Posterior cingulate gyrus (tissue), 11 donors: ENCODE measurements at places on chromosomes 7 and 10.

GRCh38 chr7:18457832-18458231 is 37.7 kb upstream of the HDAC9 start:
- DNase-seq: no peak

DNA sequence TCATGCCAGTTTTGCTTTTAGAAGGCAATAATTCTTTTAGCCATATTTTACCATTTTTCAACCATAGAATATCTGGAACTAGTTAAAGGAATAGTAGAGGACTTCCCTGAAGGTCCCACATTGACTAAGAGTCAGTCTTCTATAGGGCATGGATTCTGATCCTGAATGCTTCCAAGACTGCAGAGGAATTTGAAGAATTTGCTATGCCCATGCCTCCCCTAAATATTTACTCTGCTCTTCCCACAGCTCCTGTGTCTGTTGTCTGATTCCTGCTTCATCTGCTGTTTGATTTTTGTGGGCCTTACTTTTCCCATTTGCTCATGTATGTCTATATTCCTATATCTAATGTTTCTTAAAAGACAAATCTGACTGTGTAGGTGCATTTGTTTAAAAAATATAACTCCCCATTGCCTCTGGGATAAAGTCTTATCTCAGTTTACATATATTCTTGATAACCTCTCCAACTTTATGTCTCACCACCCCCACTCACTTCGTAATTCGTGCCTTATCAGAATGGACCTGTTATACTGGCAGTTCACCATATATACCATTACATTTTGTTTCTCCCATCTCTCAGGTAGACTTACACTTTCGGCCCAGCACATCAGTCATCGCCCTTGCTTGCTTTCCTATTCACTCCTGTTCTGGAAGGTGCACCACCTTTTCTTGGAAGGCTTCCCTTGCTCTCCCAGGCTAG is 33.9 kb downstream of the LRRC4 start:
- DNase-seq: no peak

GRCh38 chr10:72316748-72317435 is 37.8 kb downstream of the DNAJB12 start:
- peak; percentile 88 for DNase-seq

- no peak for DNase-seq
Measured at GRCh38 chr10:56633876-56634452, 272.9 kb upstream of the ZWINT start.

DNA sequence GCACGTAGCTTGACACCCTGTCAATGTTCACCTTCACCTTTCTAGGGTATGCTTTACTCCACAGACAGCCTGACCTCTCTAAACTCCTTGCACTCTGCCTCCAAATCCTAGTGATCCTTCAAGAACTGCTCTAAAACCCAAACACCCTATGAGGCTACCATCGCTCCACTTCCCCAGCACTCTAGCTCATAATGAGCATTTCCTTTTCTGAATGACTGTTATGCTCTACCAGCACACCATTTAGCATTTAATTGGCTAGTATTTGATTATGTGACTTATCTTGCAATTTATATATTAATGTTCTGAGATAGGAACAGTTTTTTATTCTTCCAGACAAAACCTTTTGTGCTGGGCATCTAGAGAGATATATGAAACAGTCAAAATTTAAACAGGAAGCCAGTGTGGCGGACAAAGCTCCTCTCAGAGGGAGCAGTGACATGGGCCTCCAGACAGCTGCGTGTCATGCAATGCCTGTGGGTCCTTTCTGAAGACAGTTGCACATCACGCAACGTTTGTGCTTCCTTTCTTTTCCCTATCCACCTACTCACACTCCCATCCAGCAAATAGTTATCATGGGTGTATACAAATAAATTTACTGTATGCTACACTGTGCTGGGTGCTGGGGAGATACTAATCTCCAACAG is 86.3 kb downstream of the ALOX5 start:
- no peak for DNase-seq

DNA sequence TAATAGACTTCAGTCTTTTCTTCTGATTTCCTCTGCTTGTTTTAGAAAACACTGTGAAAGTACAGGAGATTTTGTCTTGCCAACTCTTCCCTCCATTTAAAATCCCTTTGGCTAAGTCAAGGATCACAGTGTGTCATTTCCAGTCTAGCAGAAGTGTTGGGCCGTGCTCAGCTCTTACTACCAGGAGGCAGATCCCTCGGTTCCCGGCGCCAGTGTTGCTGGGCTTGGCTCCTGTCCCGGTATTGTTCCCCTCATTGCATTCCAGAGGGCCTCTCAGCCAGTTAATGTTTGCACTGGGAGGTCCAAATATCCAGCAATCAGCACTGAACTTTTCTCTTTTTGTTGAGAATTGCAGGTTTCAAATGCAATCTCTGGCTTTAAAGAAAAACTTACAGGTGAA is 612.1 kb upstream of the MGMT start:
- peak; percentile 86 for DNase-seq

GRCh38 chr10:3867454-3868270 is 82.7 kb upstream of the KLF6 start:
- DNase-seq: no peak

DNA sequence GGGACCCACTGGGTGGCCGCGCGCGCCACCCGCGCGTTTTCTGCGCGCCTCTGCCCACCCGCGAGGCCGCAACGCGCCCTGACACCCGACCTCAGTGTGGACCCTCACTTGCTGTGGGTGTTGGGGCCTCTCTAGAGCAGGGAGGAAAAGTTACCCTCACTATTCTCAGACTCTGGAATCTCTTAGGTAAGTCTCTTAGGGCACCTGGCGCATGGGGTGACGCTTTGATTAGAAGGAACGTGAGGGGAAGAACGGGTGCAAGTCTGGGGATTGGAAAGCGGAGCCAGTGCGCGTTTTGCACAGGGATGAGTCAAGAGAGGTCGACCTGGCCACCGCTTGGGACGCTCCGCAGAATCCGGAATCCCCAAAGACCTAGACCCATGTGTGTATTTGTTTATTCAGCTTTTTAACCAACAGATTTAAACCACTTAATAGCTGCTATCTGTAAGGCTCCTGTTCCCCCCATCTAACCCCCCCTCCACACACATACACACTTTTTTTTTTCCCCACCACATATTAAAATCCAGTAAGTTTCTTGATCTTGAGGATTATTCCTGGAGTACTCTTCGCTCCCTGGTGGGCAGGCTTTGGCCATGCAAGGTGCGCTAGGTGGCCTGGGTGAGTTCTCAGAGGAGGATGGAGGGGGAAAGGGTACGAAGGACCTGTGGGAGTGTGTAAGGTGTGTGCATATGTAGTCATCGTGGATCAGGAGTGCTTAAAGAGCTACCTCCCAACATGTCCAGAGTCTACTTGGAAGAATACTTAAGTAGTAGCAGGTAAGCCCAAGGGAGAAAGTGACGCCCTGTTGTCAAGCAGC is 169.1 kb upstream of the PPP1R3A start:
- no peak for DNase-seq

GRCh38 chr10:91124016-91124415 is 96.4 kb upstream of the PCGF5 start:
- no peak for DNase-seq

DNA sequence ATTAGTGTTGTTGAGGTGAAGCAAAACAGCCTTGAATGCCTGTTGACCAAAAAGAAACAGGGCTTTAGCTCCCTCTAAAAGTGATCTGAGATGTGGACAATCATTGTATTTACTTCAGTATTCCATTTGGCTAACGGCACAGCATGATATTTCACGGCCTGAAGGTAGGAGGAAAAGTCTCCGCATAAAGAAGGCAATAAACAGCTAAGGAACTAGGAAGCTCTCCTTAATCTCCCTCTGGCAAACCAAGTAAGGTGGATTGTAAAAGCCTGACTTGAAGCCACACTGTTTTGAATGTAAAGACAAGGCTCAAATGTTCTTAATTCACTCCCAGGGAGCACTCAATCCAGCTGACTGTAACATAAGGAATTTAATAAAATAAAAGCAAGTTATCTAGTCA is 160.0 kb upstream of the ZNF804B start:
- DNase-seq: no peak

DNA sequence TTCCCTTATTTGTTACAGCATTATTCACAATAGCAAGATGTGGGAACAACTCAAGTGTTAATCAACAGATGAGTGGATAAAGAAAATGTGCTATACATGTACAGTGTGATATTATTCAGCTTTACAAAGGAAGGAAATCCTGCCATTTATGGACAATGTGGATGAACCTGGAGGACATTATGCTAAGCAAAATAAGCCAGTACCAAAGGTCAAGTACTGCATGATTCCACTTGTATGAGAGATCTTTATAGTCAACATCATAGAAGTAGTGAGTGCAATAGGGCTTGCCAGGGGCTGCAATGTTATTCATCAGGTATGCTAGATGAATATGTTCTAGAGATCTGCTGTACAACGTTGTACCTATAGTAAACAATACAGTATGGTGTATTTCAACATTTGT is 138.5 kb upstream of the AGR3 start:
- DNase-seq: no peak

DNA sequence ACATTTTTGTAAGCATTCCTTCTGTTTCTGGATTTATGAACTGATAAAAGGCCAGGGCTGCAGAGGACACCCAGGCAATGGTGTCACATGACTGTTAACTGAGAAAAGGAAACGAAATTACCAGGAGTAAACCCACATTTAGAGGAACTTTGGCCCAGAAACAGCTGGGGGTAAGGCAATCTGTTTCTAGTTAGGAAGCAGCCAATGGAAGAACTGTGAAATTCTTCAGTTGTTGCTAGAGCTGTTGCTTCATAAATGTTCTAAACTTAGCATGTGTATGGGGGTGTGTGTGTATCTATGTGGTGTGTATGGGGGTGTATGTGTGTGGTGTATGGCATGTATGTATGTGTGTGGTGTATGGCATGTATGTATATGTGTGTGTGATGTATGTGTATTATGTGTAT is 11.8 kb upstream of the PDCD4 start:
- no peak for DNase-seq

GRCh38 chr10:43059828-43060227 is 17.0 kb upstream of the RET start:
- no peak for DNase-seq

DNA sequence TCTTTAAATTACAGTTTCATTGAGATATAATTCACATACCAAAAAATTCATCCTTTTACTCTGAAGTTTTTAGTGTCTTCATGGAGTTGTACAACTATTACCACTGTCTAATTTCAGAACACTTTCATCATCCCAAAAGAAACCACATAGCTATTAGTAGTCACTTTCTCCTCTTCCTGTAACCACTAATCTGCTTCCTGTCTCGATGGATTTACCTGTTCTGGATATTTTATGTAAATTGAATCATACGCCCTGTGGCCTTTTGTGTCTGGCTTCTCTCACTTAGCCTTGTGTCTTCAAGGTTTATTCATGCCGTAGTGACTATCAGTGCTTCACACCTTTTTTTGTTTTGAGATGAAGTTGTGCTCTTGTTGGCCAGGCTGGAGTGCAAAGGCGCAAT is 135.5 kb downstream of the DOCK1 start:
- no peak for DNase-seq

GRCh38 chr10:34622945-34623344 is 192.2 kb downstream of the PARD3 start:
- DNase-seq: no peak

DNA sequence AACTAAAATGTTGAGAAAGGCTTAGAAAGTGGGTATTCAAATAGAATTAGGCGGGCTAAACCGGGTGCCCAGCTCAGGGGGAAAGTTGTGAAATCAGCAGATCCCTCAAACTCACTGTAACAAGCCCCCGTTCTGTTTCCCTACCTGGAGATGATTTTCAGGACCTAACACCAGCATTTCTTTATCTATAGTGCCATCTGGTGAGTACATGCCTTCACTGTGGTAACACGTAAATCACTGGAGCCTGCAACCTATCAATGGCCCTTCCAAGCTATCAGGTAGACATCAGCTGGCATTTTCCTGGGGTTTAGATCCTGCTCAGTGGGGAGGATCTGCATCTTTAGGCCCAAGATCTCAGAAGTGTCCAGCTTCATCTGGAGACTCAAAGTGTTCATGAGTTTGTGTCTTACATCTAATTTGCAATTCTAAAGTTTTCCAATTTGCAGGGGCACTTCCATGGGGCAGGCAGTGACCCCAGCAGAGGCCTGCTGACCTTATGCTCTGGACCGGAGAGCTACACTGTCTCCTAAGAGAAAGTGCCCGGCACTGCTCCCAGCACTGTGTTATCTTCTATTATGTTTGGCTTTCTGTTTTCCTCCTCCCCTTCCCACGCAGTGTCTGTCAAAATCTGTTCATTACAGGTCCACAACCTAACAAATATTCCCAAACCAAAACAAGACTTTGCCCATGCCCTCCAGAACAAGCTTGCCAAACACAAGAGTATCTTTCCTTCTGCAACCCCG is 132.5 kb downstream of the LSM5 start:
- no peak for DNase-seq

GRCh38 chr10:80599424-80599847 is 61.7 kb downstream of the SH2D4B start:
- DNase-seq: no peak

- DNase-seq: no peak
Measured at GRCh38 chr10:7856678-7857077, 38.4 kb downstream of the TAF3 start.

DNA sequence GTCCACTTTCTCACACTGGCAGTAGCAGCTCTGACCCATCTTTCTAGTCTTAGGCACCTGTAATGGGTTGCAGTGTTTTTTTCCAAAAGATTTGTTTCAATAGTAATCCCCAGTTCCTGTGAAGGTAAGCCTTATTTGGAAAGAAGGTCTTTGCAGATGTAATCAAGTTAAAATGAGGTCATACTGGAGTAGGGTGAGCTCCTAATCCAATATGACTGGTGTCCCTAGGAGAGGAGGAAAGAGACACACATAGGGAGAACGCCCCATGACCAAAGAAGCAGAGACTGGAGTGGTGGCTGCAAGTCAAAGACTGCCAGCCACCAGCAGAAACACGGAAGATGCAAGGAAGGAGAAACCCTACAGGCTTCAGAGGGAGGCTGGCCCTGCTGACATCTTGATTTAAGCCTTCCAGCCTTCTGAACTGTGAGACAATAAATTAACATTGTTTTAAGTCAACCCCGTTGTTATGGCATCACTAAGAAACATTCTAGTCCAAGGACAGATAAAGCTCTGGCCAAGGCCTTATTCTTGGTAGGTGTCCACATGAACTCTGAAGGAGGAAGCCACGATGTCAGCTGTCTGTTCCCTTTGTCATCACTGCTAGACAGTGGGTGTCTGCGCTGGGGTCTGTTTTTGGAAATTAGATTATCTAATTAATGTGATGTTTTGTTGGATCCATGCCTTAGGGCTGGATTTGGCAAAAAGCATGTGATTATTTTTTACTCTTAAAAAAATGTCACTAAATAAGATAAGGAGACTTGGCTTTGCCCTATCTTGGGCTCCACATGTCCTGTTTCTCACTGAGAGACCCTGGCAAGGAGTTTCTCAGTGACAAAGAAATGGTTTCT is 214.9 kb downstream of the KCNMA1 start:
- no peak for DNase-seq

GRCh38 chr7:94190599-94191061 is 186.5 kb upstream of the BET1 start:
- DNase-seq: no peak

DNA sequence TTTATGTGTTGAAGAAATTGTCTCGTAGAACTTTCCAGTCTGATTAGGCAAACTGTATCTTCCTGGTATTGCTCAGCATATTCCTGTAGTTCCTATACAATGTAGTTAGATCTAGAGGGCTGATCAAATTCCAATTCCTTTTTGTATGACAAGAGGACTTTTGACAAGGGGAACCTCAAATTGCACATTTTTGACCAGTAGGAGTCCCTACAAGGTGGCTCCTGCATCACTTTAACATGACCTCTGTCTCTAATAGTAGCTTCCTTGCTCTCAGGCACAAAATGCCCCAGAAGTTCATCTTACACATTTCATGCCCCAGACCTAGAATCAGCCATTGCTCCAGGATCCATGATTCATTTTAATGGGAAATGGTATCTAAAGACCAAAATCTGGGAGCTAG is 18.7 kb downstream of the HERPUD2 start:
- DNase-seq: no peak
